ENCODE measurements at places on chromosomes 11 and 22. TPM values are rescaled to one million over a fixed set of nuclear protein-coding genes. Genes with fewer than 3 reads are reported as not detected.

Gene C11orf97
- not detected for total RNA-seq

Gene H19
- total RNA-seq, result 7,961 TPM

Gene C11orf21
- 2.0 TPM for total RNA-seq

Gene GPR137
- 4.7 TPM for total RNA-seq

Gene PDGFD
- total RNA-seq, result 39.4 TPM

Gene KRTAP5-7
- 0.89 TPM for total RNA-seq

Gene DGAT2
- 79.3 TPM for total RNA-seq

Gene TMEM25
- 8.1 TPM for total RNA-seq
